IMR-90 (cell line): ENCODE measurements at places on chromosomes 13 and 19.
A peak's percentile ranks its signal among the peaks of the same experiment; 100 is the strongest.

DNA sequence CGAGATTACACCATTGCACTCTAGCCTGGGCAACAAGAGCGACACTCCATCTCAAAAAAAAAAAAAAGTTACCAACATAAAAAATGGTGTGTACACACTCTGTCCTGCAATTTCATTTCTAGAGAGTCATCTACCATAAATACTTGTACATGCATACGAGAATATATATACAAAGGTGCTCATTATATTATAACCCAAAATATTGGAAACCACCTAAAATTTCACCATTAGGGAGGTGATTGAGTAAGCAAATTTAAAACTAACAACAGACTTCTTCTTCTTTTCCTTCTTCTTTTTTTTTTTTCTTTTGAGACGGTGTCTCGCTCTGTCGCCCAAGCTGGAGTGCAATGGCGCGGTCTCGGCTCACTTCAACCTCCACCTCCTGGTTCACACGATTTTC is 7.4 kb upstream of the C5AR1 start:
- DNase-seq: no peak

GRCh38 chr19:4814625-4815425 is 16.7 kb downstream of the TICAM1 start:
- DNase-seq: peak; percentile 64

DNA sequence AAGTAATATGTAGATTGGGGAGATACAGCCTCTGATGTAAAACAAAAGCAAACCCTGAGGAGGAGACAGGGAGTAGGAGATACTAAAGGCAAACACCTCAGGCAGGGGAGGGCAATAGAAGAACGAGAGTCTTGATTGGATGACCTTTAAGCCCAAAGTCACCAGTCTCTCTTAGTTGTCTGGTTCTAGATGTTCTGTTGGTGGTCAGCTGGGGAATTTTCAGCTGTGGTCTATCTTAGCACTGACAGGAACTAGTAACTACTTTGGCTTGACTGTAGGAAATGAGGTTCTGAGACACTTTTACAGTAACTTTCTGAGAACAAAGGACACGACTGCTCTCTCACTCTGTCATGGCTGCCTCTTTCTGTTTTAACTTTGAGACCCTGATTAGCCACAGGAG is 290.7 kb upstream of the MIR17HG start:
- no peak for DNase-seq

- DNase-seq: no peak
These were observed 26.9 kb downstream of the NOTCH3 start for GRCh38 chr19:15173746-15174404.

- no peak for DNase-seq
These were observed 30.8 kb downstream of the RGCC start for GRCh38 chr13:41488124-41488523.

DNA sequence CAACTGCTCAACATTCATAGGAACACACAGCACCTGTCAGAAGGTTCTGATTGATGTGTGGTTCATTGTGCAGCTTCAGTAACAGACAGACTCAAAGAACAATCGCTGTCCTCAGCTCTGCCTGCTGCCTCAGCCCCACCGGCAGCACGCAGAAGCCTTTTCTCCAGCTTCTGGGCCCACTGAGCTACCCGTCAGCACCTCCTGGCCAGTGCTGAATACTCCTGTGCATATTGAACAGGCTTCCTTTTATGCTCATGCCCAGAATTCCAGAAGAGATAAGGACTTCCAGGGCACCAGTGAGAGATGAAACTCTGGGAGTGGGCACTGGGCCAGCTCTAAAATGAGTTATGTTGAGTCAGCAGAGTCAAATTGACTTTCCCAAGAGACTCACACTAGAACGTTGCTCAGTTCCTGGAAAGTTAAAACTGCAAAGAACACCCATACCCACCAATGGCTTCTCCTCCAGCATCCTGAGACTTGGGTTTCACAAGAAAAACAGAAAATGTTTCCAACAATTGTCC is 119.3 kb downstream of the COL4A1 start:
- DNase-seq: peak; percentile 78

GRCh38 chr13:106151056-106151699 is 384.3 kb downstream of the EFNB2 start:
- peak; percentile 84 for DNase-seq

- no peak for DNase-seq
These were observed 17.5 kb downstream of the KLF2 start for GRCh38 chr19:16342002-16342715.

DNA sequence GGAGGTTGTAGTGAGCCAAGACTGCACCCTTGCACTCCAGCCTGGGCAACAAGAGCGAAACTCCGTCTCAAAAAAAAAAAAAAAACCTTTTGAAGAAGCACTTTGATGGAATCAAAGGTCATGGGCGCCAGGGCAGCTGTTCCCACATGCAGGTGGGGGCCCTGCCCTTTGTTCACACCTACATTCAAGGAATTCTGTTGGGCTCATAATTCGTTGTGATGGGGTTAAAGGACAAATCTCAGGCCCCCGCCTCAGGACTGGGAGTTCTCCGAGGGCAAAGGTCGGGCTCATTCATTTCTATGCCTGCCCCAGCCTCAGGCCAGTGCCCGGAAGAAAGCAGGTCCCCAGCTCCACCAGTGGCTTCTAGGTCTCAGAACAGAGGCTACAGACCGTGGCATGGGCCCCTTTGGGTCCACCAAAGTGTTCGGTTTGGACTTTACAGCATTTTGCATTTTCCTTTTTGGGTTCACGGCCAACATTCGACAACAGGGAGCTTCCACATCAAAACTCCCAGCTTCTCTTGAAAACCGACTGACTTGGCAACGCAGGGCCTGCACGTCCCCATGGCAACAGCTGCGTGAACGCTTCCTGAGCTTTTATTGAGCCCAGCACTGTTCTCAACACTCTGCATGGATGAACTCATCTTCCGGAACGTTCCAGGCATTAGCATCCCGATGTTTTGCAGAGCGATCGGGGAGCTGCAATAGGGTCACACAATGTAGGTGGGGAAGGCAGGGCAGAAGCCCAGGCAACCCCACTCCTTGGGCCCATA is 10.1 kb upstream of the GTF2F1 start:
- peak; percentile 52 for DNase-seq
